ENCODE measurements at places on chromosomes 7 and 10. TPM values are rescaled to one million over a fixed set of nuclear protein-coding genes. Genes with fewer than 3 reads are reported as not detected.

The CRYGN gene
- total RNA-seq, result not detected

The NXPH1 gene
- not detected for total RNA-seq

The CDK14 gene
- 61.0 TPM for total RNA-seq

The C7orf57 gene
- total RNA-seq, result not detected

The SOSTDC1 gene
- not detected for total RNA-seq

The CPED1 gene
- total RNA-seq, result 47.4 TPM

The HMX2 gene
- not detected for total RNA-seq

The FXYD4 gene
- total RNA-seq, result not detected

- H3K27me3 ChIP-seq, result no peaks in the 10 kb centered on the region
- peak overlapping the region; percentile 98 for H3K27ac ChIP-seq
Measured at GRCh38 chr10:110212119-110213006, 5.0 kb downstream of the MXI1 start.

DNA sequence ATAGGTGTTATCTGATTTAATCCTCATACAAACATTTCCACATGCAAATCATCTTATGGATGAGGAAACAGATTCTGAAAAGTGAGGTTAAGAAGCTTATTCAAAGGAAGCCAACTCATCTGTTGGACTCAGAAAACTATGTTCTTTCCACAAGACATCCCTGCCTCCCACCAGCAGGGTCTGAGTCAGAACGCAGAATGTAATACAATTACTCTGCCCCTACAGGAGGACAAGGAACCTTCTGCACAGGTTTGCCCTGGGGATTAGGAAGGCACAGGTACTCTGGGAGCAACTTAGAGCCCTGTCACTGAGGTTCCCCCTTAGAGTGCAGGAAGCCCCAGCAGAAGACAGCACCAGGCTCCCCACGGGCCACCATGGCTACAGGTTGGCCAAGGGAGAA lies 255.7 kb downstream of the TNS3 start:
- no peaks in the 10 kb centered on the region for H3K27me3 ChIP-seq
- H3K27ac ChIP-seq, result peak overlapping the region; percentile 76
- H3K4me3 ChIP-seq, result no peak overlapping the region
- no peaks in the 10 kb centered on the region for H3K36me3 ChIP-seq
- H3K4me1 ChIP-seq, result peaks cover 14% of the 10 kb centered on the region
- no peak for DNase-seq

DNA sequence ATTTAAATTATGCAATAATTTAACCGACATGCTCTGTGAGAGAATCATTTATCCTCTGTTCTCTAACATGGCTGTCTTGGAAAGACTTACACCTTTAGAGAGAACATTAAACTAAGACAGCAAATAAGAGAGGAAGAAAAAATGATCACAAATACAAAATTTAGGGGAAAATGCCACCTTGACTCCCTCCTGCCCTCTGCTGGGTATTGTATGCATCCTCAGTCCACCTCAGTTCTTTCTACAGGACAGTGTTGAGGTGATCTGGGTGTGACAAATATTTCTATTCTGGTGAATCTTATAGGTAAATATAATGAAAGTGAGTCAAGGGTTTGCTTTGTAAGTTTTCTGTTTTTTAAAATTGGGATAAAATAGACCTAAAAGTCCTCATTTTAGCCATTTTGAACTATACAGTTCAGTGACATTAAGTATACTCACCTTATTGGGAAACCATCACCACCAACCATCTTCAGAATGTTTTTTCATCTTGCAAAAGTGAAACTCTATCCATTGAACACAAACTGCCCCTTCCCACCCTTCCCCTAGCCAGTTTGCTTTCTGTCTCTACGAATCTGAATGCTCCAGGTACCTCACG lies 61.5 kb upstream of the ELMO1 start:
- H3K27ac ChIP-seq, result no peak overlapping the region
- no peak for DNase-seq
- no peaks in the 10 kb centered on the region for H3K4me1 ChIP-seq
- no peaks in the 10 kb centered on the region for H3K27me3 ChIP-seq

GRCh38 chr10:44723619-44724325 lies 187.4 kb upstream of the TMEM72 start:
- no peaks in the 10 kb centered on the region for H3K4me1 ChIP-seq
- H3K4me3 ChIP-seq, result no peak overlapping the region
- no peaks in the 10 kb centered on the region for H3K36me3 ChIP-seq
- DNase-seq, result no peak
- no peaks in the 10 kb centered on the region for H3K27me3 ChIP-seq

GRCh38 chr10:69451784-69452251 lies 553 bp downstream of the TSPAN15 start:
- DNase-seq, result no peak
- peak overlapping the region; percentile 61 for H3K27ac ChIP-seq
- H3K36me3 ChIP-seq, result no peaks in the 10 kb centered on the region
- no peaks in the 10 kb centered on the region for H3K27me3 ChIP-seq
- peak overlapping the region; percentile 57 for H3K4me3 ChIP-seq
- no peaks in the 10 kb centered on the region for H3K4me1 ChIP-seq

GRCh38 chr7:69598487-69599285 lies 411 bp downstream of the AUTS2 start:
- H3K27me3 ChIP-seq, result no peaks in the 10 kb centered on the region
- peak; percentile 48 for DNase-seq
- no peaks in the 10 kb centered on the region for H3K36me3 ChIP-seq
- peak overlapping the region; percentile 59 for H3K4me3 ChIP-seq

- H3K36me3 ChIP-seq, result no peaks in the 10 kb centered on the region
- H3K27me3 ChIP-seq, result no peaks in the 10 kb centered on the region
- peak overlapping the region; percentile 86 for H3K27ac ChIP-seq
- no peak for DNase-seq
- peak overlapping the region; percentile 76 for H3K4me3 ChIP-seq
Measured at GRCh38 chr7:149715476-149715875, 57.9 kb downstream of the ZNF467 start.

- H3K27me3 ChIP-seq, result no peaks in the 10 kb centered on the region
- peaks cover 3% of the 10 kb centered on the region for H3K4me1 ChIP-seq
- H3K4me3 ChIP-seq, result no peak overlapping the region
Measured at GRCh38 chr7:135253851-135254771, 20.5 kb downstream of the STRA8 start.

GRCh38 chr10:29914986-29915785 lies 144.2 kb downstream of the JCAD start:
- H3K4me3 ChIP-seq, result no peak overlapping the region
- DNase-seq, result no peak
- no peaks in the 10 kb centered on the region for H3K36me3 ChIP-seq
- no peak overlapping the region for H3K27ac ChIP-seq

- H3K4me3 ChIP-seq, result peak overlapping the region; percentile 1
- DNase-seq, result no peak
- H3K27ac ChIP-seq, result no peak overlapping the region
- no peaks in the 10 kb centered on the region for H3K27me3 ChIP-seq
Measured at GRCh38 chr7:128104108-128104742, 73.0 kb upstream of the LRRC4 start.

- no peak overlapping the region for H3K4me3 ChIP-seq
- H3K27ac ChIP-seq, result peak overlapping the region; percentile 5
- no peaks in the 10 kb centered on the region for H3K36me3 ChIP-seq
- no peaks in the 10 kb centered on the region for H3K27me3 ChIP-seq
- no peak for DNase-seq
- peaks cover 3% of the 10 kb centered on the region for H3K4me1 ChIP-seq
Measured at GRCh38 chr10:77532068-77532467, 105.5 kb downstream of the KCNMA1 start.

DNA sequence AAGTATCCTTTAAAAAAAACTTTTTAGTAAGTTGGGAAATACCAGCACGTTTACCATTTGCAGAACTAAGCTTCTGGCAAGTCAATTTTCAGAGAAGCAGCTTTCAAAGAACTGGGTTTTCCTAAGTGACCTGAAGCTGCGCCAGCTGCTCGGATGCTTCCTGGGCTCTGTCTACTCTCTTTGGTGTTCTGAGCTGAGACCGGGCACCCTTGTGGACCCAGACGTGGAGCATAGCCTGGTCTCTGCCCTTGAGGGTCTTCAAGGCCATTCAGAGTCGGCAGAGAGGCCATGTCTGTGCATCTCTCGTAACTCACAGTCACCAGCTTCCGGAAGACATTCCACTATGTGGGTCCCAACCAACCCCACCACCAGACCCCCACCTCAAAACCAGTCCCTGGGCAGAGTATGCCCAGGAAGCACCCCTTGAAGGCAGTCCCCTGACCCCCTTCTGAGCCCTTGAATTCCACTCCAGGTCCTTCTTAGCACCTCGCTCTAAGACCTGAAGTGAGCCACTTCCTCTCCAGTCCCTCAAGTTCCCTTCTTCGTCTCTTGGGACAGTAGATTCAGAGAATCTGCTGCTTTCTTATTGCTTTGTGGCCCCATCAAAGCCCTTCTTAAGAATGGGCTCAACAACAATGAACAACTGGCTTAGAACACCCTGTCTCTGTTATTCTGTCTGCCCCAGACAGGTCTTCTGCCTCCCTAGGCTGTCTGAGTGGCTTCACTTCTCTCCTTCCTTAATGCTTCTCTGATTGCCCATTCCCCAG lies 8.5 kb downstream of the CALML5 start:
- H3K27ac ChIP-seq, result no peak overlapping the region
- no peak overlapping the region for H3K4me3 ChIP-seq
- no peak for DNase-seq
- no peaks in the 10 kb centered on the region for H3K4me1 ChIP-seq
- H3K36me3 ChIP-seq, result no peaks in the 10 kb centered on the region

- no peaks in the 10 kb centered on the region for H3K27me3 ChIP-seq
- H3K36me3 ChIP-seq, result no peaks in the 10 kb centered on the region
- H3K27ac ChIP-seq, result no peak overlapping the region
- no peak overlapping the region for H3K4me3 ChIP-seq
- no peak for DNase-seq
Measured at GRCh38 chr7:71871446-71871845, 540.7 kb downstream of the CALN1 start.

DNA sequence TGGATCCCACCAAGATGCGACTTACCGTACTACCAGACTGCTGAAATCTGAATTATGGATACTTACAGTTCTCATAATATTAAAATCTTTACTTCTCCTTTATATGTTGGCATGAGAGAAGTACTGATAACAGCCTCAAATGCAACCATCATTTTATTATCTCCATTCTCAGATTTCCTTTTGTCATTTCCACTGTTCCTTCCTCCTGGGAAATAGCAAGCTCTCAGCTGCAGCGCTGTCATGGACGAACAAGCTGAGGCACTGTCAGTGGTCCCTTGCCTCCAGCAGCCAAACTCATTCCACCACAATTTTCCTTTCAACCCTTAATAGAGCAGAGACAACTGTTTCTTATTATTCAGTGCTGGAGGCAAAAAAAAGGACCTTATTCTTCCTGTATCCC lies 478.4 kb downstream of the ARL4A start:
- H3K4me3 ChIP-seq, result no peak overlapping the region
- H3K27me3 ChIP-seq, result no peaks in the 10 kb centered on the region
- no peak overlapping the region for H3K27ac ChIP-seq

GRCh38 chr10:24483701-24484100 lies 240.0 kb downstream of the ARHGAP21 start:
- H3K4me1 ChIP-seq, result no peaks in the 10 kb centered on the region
- H3K4me3 ChIP-seq, result no peak overlapping the region
- H3K27me3 ChIP-seq, result no peaks in the 10 kb centered on the region
- H3K36me3 ChIP-seq, result no peaks in the 10 kb centered on the region
- H3K27ac ChIP-seq, result no peak overlapping the region
- no peak for DNase-seq

DNA sequence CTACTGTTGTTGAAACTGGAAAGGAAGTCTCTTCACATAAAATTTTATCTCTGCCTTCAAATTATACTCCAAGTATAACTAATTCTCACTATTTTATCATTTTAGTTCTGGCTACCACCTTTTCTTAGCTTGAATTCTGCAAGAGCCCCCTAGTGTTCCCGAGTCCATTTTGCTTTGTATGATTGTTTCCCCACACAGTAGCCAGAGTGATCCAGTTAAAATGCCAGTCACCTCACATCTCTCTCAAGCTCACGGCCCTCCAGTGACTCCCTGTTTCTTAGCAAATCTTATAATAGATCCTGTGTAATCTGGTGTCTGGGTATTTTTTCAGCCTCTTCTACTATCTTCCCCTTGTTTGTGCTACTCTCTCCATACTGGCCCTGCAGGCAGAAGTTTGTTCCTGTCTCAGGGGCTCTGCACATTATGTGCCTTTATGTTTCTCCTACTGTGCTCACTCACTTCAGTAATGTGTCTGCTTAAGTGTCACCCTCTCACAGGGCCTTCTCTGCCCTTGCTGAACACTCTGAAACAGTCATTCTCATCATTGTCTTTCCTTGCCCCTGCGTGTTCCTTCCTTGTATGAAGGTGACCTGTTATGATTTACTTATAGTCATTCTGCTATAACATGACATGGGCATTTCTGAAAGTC lies 8.9 kb downstream of the WAC start:
- no peak overlapping the region for H3K4me3 ChIP-seq
- H3K4me1 ChIP-seq, result no peaks in the 10 kb centered on the region
- no peak overlapping the region for H3K27ac ChIP-seq
- DNase-seq, result no peak
- H3K27me3 ChIP-seq, result no peaks in the 10 kb centered on the region

DNA sequence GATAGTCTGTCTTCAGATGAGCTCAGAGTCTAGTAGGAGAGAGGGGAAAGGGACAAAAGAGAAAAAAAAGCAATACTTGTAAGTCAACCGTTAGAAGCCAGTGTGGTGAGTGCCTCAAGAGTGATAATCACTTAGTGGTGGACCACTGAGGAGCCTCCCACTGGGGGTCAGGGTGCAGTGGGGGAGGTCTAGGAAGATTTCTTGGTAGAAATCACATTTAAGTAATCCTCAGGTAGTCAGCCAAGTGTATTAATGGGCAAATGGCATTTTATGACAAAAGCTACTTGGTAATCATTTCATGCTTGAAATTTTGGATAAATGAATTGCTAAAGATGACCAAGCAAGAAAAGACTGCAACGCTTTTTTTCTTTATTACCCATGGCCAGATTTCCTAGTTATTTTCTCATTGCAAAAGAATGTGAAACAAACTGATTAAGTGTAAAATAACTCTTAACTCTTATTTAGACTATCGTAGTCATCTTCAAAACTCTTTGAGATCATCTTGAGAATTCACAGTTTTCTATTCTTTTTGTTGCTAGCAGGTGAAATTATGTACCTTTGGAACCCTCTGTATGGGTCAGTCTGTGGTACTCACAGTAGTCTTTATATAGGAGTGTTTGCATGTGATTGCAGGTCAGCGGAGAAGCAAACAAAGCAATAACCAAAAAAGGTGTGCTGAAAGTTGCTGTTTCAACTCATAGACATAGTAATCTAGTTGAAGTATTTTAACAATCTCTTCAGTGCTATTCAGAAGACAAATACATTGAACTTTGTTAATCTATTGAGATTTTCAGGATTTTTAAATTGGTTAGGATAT lies 63.9 kb downstream of the PPP1R9A start:
- H3K4me1 ChIP-seq, result no peaks in the 10 kb centered on the region
- no peaks in the 10 kb centered on the region for H3K36me3 ChIP-seq
- no peak overlapping the region for H3K27ac ChIP-seq
- no peak for DNase-seq
